SJSA1 (cell line): ENCODE measurements at places on chromosomes 2 and 18.

GRCh38 chr2:151669585-151670081 lies 64.6 kb downstream of the NEB start:
- no peak for DNase-seq

GRCh38 chr2:238075397-238075796 lies 14.6 kb downstream of the SCLY start:
- no peak for DNase-seq

- DNase-seq, result peak; percentile 26
Observed at GRCh38 chr2:25301453-25302352, 40.0 kb downstream of the DNMT3A start.

DNA sequence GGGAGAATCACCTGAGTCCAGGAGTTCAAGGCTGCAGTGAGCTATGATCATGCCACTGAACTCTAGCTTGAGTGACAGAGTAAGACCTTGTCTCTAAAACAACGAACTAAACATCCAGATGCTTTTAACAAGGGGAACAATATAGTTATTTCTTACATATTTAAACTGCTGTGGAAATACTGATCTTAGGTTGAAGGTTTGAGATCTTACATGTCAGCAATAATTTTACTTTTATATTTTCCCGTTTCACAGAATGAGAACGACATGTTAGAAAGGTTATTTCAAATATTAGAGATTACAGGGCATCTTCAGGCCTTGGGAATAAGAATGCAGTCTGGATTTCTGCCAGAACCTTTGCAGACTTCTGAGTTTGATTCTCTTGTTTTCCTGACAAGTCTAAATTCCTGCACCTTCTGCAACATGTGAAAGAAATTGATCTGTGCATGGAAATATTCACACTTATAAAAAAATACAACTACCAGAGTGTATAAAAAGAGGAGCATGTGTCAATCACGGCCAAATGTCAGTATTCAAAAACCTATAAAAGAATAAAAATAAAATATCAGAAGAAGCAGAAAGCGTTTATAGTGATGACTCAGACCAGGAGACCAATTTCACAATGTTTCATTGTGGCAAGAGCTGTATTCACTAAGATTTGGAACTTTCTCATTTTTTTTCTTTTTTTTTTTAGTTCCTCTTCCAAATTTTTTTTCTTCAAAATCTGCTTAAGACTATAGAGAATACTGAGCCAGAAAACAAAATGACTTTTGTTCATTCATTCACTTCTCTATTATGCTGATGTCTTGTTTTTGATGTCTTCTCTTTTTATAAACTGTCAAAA lies 29.6 kb downstream of the COLEC12 start:
- DNase-seq, result no peak

GRCh38 chr2:8333177-8333831 lies 348.6 kb upstream of the ID2 start:
- DNase-seq, result no peak

- no peak for DNase-seq
Observed at GRCh38 chr18:36187826-36188721, 777 bp downstream of the MOCOS start.

DNA sequence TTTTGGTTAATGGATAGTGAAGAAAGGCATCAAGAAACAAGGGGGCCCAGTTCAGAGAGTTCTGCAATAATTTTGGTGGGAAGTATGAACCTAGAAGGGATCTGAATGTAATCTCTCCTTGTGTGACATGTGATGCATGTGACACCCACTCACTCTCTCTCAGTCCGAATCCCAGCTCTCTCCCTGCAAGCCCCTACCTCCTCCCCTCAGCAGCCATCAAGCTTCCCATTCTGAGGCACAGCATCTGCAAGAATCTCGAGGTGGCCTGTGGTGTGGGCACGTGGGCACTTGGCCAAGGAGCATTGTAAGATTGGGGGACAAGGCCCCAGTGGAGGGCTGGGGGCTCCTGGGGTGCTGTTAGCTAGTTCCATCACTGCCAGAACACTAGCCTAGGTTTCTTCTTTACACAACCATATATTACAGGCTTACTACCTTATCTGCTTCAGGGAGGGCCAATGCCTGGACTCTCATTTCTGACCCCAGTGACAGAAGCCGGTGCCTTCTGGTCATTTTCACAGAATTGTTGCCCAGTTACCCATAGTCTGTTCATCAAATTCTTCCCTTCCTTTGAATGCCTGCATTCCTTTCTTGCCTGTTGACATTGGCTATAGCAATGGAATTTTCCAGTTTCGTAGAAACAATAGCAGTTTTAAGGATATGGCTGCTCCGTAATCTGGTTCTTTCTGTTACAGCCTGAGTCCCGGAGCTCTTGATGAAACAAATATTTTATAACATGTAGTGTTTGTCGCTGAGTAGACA lies 13.3 kb upstream of the LCLAT1 start:
- peak; percentile 54 for DNase-seq

GRCh38 chr2:12819103-12819475 lies 102.4 kb downstream of the TRIB2 start:
- DNase-seq, result peak; percentile 82

GRCh38 chr2:144324446-144325045 lies 195.4 kb downstream of the ZEB2 start:
- no peak for DNase-seq

DNA sequence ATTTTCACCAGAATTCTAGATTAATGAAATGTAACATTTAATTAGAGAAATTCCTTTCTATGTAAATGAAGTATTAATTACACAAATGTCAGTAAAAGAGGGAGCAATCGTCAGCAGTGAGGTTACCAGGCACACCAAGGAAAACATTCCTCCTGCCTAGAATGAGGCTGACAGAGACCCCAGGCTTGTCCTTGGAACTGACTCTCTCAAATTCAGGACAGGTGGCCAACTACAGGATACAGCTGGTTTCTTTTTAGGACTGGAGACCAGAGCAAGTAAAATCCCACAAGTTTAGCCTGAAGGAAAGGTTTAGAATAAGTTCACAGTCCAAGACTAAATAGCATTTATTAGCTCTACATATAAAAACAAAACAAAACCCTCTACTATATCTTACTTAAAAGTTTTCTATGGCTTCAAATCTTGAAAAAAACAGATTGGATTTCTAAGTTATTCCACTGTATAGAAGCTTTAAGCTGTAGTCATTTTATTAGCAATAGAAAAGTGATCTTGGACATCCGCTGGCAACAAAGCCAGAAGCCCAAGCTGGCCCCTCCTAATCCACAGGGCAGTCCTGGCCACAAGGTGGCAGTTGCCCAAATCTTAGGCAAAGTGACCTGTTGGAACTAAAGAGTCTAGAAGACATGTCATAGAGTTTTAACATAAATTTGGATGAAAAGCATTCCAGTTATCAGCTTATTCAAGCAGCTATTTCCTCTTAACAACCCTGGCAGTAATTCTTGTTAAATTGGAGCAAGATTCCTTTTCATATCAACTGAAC lies 81.0 kb downstream of the SP3 start:
- peak; percentile 55 for DNase-seq

DNA sequence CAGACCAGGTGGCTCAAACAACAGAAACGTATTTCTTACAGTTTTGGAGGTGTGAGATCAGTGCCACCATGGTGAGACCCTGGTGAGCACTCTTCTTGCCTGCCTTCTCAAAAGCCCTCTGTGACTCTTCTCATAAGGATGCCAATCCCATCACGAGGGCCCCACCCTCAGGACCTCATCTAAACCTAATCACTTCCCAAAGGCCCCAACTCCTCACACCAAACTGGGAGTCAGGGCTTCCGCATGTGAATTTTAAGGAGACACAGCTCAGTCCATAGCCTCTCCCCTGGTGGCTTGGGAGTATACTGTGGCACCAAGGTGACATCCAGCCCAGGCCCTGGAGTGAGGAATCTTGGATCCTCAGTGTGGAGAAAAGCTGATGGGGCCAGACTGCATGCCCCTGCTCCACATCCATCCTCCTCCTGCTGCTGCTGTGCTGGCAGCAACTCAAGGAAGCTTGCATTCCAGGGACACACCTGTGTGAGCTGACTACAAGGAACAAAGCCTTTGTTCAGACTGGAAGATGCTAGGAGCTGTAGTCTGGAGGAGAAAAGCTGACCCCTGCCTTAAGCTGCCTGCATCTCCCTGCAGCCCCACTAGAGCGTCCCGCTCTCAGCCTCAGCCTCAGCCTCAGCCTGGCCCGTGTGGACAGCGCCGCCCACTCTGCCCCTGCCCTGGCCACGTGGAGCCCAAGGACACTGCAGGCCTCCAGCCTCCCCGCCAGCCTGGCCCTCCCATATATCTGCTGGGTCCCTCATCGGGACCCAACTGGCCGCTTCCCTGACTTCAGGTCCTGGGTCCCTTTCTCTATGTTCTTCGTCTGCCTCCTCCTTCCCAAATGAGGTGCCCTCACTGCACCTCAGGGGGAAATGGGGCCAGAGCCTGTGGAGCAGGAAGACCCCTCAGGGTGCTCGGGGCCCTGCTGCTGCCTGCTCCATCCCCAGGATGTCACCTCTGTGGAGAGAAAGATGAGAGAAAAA lies 87.8 kb upstream of the RAB6C start:
- DNase-seq, result no peak

DNA sequence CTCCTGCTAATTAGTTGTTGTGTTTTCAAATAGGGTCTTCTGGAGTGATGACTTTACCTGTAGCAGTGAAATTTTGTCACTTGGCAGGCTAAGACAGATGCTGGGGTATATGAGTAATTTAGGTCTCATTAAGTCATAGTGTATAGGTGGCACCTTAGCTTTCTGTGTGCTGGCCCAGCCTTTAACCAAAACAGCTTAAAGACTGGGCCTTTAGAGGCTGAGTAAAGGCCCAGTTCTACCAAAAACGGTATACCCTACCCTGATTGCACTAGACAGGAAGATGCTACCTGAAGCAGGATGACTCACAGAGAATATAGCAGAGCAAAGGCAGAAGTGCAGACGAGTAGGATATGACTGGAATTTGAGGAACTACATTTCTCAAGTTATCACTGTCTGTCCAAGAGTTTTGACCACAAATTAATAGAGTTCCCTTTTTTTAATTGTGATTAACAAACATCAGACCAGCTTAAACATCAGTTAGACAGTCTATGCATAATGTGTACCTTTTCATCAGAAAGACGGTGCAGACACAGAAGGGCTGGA lies 337.9 kb upstream of the SALL3 start:
- no peak for DNase-seq

DNA sequence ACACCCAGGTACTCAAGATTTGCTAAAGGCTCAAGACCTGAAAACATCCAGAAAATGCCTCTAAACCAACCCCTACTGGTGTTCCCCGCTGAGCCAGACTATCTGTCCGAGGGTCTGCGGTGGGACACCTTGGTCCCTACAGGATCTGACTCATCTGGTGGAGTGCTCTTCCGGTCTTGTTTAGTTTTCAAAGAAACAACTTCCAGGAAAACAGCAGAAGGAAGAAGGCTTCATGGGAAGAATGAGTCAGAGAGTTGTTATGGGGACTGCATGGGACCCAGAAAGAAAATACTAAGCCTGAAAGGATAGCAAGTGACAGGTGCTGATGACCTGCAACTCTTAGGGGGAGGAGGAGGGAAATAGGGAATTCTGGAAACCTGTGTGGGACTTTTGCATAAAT lies 41.3 kb downstream of the ZFP36L2 start:
- no peak for DNase-seq

- DNase-seq, result no peak
Observed at GRCh38 chr2:159658881-159659873, 42.8 kb upstream of the BAZ2B start.

DNA sequence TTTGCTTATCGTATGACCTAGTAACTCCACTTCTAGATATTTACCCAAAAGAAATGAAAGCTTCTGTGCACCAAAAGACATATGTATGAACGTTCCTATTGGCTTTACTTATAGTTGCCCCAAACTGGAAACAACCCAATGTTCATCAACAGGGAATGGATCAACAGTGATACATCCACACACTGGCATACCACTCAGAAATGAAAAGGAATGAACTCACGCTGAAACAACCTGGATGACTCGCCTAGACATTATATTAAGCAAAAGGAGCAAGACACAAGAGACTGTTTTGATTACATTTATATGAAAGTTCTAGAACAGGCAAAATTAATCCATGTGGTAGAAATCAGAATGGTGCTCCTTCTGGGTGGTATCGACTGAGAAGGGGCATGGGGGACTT lies 18.9 kb downstream of the ADRA2B start:
- DNase-seq, result no peak

DNA sequence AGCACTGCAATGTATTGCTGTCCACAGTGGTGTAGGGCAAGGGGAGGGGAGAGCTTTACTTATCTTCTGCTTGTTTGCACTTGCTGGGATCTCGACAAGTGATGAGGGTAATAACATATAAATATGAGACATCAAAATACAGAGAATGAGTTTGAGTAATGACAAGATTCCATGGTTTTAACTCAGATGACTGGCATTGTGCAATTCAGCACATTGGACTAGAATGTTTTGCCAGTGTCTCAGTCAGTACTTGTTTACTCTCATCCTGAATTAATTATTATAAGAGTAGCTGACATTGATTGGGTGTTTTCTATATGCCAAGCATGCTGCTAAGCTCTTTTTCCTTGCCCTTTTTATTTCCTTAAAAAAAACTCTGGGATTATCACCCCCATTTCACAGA lies 306.7 kb upstream of the MMADHC start:
- DNase-seq, result no peak

DNA sequence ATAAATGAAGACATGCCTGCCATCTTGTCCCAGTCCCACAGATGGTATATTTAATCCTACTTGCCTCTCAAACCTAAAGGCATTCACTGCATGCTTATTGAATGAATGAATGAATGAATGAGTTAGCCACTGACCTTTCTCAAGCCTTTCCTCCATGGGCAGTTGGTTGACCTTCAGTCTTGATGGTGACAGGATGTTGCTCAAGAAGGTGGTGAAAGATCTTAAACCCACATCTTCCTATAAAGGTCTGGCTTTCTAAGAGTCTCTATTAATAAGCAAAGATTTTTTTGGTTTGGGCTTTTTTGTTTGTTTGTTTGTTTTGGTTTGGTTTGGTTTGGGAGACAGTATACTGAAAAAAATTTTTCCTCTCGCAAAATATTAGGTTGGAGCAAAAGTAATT lies 41.7 kb downstream of the KIAA2012 start:
- DNase-seq, result no peak

DNA sequence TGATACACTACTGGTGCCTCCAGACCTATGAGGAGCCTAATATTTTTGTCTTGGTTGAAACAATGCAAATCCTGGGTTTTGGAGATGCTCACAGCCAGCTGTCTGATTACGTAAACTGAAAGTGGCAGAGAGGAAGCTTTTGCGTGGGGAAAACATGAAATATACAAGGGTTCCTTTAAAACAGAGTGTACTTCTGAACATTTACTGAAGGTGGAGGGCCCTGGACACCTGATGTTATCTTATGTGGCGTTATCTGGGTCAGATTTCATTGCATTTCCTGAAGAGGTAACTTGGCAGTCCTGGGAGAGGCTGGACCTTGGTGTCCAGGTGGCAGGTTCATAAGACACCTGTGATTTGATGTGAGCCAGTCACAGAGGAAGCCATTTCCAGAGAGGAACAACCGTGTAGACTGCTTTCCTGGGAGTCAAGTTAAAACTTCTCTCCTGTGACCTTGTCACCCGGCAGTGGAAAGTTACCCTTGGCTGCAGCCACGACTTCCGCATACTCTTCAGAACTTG lies 105.0 kb downstream of the NEDD4L start:
- no peak for DNase-seq

- no peak for DNase-seq
Observed at GRCh38 chr2:60958361-60958760, 59.2 kb upstream of the PEX13 start.

- no peak for DNase-seq
Observed at GRCh38 chr2:113867571-113867970, 22.3 kb upstream of the ACTR3 start.

- no peak for DNase-seq
Observed at GRCh38 chr2:217733461-217733860, 269.3 kb downstream of the TNS1 start.
